ELF-1 (cell line): ENCODE measurements at places on chromosomes 1 and 21.

DNA sequence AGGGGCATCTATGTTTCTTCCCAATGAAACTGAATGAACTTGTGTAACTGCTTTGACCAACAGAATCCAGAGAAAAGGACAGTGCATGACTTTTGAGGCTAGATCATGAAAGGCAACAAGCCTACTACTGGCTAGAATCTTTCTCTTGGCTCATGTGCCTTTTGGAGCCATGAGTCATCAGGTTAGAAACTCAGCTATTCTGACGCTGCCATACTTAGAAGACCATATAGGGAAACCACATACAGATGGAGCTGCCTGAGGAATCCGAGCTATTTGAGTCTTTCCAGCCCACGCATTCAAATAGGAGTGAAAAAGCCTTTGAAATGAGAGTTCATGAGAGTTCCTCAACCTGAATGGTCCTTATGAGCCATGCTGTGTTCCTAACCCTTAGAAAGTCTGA is 738.5 kb upstream of the CHRM3 start:
- peak; percentile 77 for DNase-seq

DNA sequence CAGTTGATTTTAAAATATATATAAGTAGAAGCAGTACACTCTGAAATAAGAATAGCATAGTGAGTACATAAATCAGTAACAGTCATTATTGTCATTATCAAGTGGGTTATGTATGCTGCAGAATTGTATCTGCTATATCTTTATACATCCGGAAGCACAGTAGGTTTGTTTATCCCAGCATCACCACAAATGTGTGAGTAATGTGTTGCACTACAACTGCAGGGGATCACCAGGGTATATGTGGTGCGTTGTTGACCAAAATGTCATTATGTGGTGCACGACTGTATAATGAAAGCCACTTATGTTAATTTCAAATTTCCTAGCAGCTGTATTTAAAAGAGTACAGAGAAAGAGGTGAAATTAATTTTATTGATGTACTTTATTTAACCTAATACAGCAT is 87.7 kb upstream of the GADD45A start:
- no peak for DNase-seq

GRCh38 chr1:171081314-171081753 is 9.4 kb upstream of the FMO3 start:
- DNase-seq: no peak

DNA sequence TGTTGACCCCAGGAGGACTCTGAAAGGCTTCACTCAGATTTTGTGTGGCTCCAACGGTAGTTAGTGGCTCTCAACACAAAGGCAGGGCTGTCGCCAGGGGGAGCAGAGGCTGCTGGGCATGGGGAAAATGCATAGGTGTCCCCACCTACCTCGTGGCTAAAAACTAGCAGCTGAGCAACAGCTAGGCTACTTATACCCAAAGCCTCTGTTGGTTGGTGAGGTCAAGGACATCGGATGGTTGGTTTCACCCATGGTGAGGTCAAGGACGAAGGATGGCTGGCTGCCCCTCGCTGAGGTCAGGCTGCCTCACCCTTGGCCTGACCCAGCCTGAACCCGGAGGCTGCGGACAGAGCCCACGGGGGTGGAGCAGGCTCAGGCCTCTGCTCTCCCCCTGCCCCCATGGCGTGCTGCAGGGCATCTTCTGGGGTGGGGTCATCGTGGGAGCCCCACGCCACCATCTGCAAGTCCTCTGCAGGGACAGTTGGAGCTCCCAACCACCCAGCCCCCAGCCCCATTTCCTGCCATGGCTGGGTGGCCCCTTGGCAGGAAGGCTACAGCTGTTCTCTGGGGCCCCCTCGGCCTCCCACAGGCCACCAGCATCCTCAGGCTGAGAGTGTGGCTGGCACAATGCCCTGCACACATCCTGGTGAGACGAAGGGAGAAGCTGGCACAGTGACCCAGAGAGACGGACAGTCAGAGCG is 8.5 kb upstream of the GNB1 start:
- DNase-seq: peak; percentile 41

DNA sequence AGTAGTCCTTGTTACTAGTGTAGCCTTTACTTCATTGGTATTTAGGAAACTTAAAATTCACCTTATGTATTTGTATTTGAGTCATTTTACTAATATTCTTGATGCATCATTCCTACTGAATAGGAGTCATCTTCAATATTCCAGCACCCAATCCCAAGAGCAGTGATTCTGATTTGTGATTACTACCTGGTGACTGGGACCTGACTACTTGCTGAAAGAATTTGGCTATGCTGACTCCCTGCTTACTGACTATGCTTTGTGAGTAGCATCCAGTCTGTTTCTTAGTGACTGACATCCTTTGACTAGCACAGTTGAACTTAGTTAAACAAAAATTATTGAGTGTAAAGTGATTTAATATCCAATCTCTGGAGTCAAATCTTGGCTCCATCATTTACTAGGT is 129.9 kb upstream of the NEGR1 start:
- no peak for DNase-seq

DNA sequence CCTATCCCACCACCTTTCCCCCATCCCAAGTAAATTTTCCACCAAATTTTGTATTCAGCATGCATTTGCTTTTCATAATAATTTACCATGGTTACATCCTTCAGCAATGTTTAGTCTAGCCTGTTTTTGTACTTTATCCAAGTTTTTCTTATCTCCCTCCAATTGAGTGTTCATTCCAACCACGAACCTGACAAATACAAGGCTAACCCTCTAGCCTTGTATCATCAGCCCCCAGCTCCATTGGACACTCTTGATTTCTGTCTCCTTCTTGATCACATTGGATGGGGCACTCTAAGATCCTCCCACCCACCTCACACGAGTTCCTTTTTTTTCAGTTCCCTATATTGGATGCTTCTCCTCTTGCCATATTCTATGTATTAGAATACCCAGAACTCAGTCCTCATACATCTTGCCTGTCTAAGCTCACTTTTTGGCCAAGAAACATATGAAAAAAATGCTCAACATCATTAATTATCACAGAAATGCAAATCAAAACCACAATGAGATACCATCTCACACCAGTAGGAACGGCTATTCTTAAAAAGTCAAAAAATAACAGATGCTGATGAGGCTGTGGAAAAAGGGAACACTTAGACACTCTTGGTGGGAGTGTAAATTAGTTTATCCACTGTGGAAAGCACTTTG is 40.5 kb upstream of the SLC35F3 start:
- DNase-seq: no peak

DNA sequence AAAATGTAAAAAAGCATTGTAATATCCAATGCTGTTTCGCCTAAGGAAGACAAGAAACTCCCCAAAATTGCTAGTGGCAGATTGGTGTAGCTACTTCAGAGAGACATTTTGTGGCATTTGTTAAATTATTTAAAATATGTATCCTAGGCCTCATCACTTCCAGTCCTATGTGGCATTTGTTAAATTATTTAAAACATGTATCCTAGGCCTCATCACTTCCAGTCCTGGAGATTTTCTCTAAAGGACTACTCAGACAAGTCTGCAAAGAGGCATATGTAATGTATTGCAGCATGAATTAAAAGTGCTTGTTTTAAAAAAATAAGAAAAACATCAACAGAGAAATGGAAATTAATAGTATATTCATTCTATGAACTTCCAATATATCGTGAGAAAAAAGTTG is 95.6 kb upstream of the KCTD3 start:
- no peak for DNase-seq

DNA sequence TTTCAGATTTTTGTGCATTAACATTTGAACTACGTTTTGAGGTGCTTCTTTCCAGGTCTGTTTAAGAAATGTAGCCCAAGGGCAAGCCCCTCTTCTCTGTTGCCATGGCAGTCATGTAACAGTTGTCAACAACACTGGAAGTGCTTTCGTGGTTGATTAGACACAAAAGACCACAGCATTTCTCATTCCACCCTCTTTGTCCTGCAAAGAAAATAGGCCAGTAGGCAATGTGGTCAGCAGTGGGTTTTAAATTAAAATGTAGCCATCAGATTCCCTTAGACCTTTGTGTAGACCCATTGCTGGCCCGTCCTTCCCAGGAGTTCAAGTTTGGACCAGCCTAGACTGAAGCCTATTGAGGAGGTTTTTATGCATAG is 35.4 kb downstream of the VANGL1 start:
- peak; percentile 58 for DNase-seq

- no peak for DNase-seq
Observed at GRCh38 chr1:93143136-93143535, 37.1 kb downstream of the TMED5 start.

DNA sequence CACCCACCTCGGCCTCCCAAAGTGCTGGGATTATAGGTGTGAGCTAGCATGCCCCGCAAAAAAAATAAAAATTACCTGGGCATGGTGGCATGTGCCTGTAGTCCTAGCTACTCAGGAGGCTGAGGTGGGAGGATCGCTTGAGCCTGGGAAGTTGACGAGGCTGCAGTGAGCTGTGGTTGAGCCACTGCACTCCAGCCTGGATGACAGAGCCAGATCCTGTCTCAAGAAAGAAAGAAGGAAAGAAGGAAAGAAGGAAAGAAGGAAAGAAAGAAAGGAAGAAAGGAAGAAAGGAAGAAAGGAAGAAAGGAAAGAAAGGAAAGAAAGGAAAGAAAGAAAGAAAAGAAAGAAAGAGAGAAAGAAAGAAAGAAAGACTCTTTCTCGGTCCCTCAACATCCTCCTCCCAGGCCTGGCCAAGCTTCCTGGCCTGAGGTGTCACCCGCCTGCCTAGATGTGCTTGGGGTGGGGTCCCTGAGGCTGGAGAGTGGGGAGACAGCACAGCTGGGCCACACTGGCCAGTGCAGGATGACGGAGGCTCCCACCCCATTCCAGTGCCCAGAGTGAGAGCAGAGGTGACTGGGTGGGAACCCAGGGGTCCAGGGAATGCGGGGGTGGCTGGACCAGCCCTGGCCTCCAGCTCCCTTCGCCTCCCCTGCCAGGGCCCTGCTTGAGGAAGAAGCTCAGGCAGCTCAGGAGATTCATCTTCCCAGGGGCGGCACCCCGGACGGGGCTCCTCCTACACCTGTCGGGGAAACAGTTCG is 10.2 kb upstream of the GNB1 start:
- DNase-seq: no peak

DNA sequence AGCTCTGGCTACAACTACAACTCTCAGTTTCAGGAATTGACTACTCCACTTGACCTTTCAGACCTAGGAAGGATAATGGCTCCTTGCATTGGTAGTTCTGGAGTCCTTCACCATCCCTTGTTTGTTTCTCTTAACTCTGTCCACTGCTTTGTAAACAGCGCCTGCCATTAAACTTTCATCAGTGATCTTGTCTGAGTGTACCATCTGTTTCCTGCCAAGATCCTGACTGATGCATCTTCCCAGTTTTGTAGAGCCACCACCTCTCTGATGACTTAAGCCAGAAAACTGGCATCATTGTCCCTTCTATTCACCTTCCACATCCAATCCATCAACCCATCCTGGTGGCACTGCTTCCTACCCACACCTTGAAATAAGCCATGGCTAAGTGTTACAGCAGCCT is 15.2 kb downstream of the MAP10 start:
- DNase-seq: no peak

DNA sequence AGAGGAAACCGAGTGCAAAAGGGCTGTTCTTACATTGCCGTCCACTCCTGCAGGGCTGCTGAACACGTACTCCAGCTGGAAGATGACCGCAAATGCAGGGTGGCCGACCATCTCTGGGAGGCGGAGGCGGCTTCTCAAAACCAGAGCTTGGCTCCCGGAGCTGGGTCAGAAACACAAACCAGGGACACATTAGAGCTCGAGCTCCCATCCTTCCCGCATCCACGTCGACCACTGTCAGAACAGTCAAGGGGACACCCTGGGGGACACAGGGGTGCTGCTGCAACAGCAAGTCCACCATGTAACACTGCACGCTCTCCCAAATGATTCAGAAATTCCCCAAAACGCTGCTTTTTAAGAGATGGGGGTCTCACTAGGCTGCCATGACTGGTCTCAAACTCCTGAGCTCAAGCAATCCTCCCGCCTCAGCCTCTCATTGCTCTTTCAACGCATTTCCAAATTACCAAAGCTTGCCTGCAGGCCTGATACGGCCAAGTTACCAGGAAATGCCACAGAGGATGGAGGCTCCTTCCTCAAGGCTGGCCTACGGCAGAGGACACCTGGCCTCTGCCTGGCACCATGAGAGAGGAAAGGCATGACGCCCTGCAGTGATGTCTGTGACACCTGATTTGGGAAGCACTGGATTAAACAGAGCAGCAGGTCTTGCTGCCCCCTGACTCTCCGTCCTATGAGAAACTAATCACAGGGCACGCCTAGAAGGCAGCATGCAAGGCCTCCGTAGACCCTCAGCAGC is 45.0 kb downstream of the NPHP4 start:
- no peak for DNase-seq

- peak; percentile 32 for DNase-seq
Observed at GRCh38 chr1:227941509-227942020, 6.2 kb downstream of the WNT9A start.

DNA sequence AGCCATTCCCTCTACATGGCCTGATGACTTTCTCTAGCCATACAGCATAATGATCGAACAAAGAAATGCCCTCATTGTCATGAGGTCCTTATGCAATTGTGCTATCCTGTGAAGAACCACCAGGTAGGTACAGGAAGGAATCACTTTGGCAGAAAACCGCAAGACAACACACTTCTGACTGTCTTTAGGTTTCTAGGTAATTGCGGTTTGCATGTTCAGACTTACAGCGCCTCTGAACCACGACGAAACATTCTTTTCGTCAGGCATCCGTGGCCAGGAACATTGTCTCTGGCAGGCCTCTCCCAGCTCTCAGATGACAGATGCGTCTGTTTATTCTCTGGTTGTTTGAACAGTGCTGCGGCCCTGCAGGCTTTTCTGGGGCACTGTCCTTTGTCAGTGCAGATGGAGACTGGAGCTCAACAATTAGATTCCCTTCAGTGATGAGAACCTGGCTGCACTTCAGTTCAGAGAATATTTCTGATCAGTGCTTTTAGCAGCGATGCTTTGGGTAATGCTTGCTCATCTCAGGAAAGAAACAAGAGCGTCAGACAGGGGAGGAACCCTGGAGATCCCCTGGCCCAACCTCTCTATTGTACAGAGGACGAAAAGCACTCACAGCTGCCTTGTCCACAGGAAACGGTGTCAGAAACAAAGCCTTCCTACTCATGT is 63.4 kb downstream of the B3GALT5 start:
- DNase-seq: peak; percentile 88

GRCh38 chr1:78549891-78550290 is 59.1 kb downstream of the PTGFR start:
- DNase-seq: no peak
